Keratinocyte (primary cell): ENCODE measurements at places on chromosomes 1 and 21. TPM values are rescaled to one million over a fixed set of nuclear protein-coding genes. Genes with fewer than 3 reads are reported as not detected.

DNA sequence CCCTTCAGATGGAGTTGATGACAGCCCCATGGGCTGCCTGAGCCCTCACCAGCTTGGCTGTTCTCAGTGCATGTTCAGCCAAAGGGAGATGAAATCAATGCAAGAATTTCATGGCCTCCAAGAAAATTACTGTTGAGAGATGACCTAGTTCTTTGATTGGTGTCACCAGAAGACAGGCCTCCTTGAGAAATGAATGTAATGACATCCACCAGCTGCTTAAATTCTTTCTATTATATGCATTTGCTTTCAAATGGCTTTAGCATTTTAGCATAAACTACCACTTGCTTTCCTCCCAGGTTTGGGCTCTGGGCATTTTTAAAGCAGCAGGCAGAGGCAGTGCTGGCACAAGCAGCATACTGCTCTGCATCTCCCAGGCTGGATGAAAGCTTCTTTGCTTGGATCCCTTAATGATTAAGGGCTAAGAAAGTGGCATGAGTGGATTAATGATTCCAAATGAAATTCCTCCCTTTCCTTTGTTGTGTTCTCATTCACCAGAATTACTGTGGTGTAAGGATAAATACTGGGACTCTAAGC lies 278.4 kb downstream of the ZNF326 start:
- no peak overlapping the region for H3K27ac ChIP-seq
- no peaks in the 10 kb centered on the region for H3K36me3 ChIP-seq
- no peak for DNase-seq
- H3K4me1 ChIP-seq = no peaks in the 10 kb centered on the region

PCP4 gene
- polyA plus RNA-seq = not detected in 3 replicates

WNT4 gene
- 0.35 to 17.2 TPM (median 2.6 TPM) in 3 replicates for polyA plus RNA-seq

DNA sequence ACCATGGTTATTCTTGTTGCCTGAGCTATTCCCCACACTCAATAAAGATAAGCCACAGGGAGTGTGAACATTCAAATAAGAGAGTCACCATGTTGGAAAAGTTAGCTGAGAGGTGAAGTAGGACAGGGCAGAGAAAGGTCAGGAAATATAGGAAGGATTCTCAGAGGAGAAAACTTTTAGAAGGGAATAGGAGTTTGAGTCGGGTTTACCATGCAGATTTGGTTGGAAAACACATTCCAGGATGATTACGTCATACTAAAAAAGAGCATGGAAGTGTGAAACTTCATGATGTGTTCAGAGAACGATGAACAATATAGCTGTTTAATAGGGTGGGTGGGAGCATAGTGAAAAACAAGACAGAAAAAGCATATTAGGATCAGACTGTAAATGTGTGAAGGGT lies 1125.3 kb upstream of the ADGRL2 start:
- H3K36me3 ChIP-seq = no peaks in the 10 kb centered on the region
- no peak for DNase-seq
- H3K27me3 ChIP-seq = no peaks in the 10 kb centered on the region
- no peaks in the 10 kb centered on the region for H3K4me1 ChIP-seq

- no peaks in the 10 kb centered on the region for H3K27me3 ChIP-seq
- no peak overlapping the region for H3K4me3 ChIP-seq
Observed at GRCh38 chr1:161439280-161440232, 65.7 kb upstream of the FCGR2A start.

DNA sequence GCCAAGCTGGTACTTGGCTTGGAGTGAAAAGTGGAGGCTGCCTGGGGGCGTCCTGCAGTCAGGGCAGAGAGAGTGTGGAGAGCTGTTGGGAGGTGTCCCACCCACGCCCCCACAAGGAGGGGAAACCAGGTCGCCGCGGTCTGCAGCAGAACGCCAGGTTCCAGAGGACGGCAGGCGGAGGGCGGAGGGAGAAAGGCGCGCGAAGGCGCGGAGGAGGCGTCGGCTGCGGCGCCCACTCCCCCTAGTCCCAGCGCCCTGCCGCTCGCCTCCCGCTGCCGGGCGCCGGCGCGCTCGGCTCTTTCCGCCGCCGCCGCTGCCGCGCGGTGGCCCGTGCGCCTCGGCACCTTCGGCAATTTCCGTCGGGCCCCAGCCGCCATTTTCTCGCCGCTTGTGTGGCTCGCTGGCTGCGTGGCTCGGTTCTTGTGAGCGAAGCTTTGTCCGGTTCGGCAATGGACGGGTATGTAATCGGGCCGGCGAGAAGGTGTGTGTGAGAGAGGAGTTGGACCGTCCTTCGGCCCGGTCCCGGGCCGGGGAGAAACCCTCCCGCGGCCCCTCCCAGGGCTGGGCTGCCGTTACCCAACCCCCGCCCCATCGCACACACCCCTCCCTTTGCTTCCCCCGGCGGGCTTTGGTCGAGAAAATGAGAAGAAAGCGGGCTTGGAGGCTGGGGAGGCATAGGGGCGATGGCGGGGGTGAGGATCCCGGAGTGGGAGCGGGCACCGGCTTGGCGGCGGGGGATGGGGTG lies at the start of gene PTBP2:
TSS of gene PTBP2 (plus strand) at position 369 of the 745 bp plus-strand sequence. CDS start at position 450, 81 bp downstream.
- no peak for DNase-seq
- no peaks in the 10 kb centered on the region for H3K27me3 ChIP-seq
- H3K4me3 ChIP-seq = peak within 1 kb of the TSS; percentile 98
- H3K36me3 ChIP-seq = peaks cover 1% of the 10 kb centered on the region
- H3K4me1 ChIP-seq = peaks cover 6% of the 10 kb centered on the region

DNA sequence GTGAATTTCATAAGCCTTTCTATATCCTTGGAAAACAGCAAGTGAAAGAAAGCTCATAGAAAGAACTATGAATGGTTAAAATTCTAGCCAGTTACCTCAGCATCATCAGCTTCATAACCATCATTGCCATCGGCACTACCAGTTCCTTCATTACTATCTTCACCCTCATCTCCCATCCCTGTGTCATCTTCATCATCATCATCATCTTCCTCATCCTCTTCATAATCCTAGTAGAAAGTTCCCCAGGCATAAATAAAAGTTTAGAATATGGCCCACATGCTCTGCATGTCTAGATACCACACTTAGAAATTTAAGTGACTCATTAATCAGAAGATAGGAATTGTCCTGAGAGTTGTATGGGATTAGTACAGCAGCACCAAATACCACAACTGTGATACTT lies 49.0 kb downstream of the TPR start:
- H3K4me1 ChIP-seq = no peaks in the 10 kb centered on the region
- H3K27me3 ChIP-seq = no peaks in the 10 kb centered on the region
- peaks cover 26% of the 10 kb centered on the region for H3K36me3 ChIP-seq
- DNase-seq = no peak
- H3K4me3 ChIP-seq = no peak overlapping the region
- H3K27ac ChIP-seq = no peak overlapping the region

CCDC181 gene
- not detected in 3 replicates for polyA plus RNA-seq

- no peak for DNase-seq
- no peaks in the 10 kb centered on the region for H3K36me3 ChIP-seq
- peaks cover 2% of the 10 kb centered on the region for H3K27me3 ChIP-seq
- no peak overlapping the region for H3K27ac ChIP-seq
Observed at GRCh38 chr1:111814642-111815041, 58.9 kb downstream of the DDX20 start.

GRCh38 chr1:18094096-18094495 lies 13.5 kb upstream of the IGSF21 start:
- H3K4me3 ChIP-seq = no peak overlapping the region
- H3K27ac ChIP-seq = no peak overlapping the region
- DNase-seq = no peak

GRCh38 chr1:66787641-66788040 lies 13.4 kb downstream of the INSL5 start:
- H3K4me1 ChIP-seq = peaks cover 6% of the 10 kb centered on the region
- no peak overlapping the region for H3K4me3 ChIP-seq
- H3K27ac ChIP-seq = no peak overlapping the region
- no peaks in the 10 kb centered on the region for H3K27me3 ChIP-seq
- DNase-seq = no peak

DNA sequence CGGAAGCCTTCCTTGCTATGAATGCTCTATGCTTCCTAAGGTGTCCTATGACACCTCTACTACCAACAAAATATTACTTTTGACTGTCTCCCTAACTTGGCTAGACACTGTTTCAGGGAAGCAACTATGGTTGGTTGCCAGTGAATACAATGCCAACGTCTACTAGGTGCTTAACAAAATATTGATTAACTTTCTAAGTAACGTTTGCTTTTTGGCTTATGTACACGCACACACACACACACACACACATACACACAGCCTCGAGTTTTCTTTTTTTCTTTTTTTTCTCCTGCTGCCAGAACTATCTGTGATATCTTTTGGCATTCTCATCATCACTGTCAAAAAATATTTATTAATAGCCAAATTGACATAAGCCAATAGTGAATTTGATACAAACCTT lies 864.0 kb downstream of the PLA2G4A start:
- no peaks in the 10 kb centered on the region for H3K27me3 ChIP-seq
- peaks cover 34% of the 10 kb centered on the region for H3K4me1 ChIP-seq
- H3K36me3 ChIP-seq = no peaks in the 10 kb centered on the region
- no peak overlapping the region for H3K27ac ChIP-seq
- DNase-seq = no peak

NUF2 gene
- 1.2 to 10.6 TPM (median 5.1 TPM) in 3 replicates for polyA plus RNA-seq

PM20D1 gene
- polyA plus RNA-seq = 0.03 to 0.05 TPM (median 0.04 TPM) in 3 replicates

DNA sequence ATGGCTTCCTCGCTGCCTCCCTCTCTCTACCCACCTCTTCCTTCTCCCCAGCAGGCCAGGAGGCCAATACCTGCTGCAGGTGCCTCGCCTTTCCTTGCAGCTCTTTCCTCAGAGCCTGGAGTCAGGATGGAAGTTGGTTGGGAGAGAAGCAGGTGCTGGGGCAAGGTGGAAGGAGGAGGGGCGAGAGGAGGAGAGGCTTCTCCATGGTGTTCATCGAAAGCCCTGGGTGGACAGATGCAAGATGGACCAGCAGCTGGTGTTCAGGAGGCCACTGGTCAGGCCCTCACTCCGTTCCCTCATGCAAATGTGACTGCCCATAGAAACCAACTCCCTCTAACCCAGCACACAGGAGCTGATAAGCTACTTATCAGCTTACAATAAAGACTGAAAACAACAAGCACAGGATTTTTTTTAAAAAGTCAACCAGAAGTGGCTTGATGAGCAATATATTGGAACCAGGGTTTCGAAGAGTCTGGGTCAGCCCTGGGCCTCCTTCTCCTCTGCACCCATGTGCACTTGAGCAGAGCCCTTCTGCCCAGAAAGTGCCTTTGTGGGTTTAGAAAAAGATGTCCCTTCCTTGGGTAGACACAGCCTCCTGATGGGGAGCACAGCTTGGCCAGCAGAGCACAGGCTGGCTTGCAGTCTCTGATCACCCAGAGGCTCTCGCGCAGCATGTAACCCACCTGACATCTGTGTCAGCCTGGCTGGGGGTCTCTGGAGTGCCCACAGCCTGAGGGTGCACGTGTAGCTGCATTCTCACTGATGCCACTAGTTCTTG lies 16.6 kb upstream of the GSTM4 start:
- H3K4me3 ChIP-seq = no peak overlapping the region
- no peaks in the 10 kb centered on the region for H3K36me3 ChIP-seq
- no peak overlapping the region for H3K27ac ChIP-seq
- no peak for DNase-seq

TMPRSS15 gene
- polyA plus RNA-seq = not detected in 3 replicates

FAM163A gene
- not detected in 3 replicates for polyA plus RNA-seq

- peaks cover 14% of the 10 kb centered on the region for H3K4me1 ChIP-seq
- no peaks in the 10 kb centered on the region for H3K36me3 ChIP-seq
- no peak for DNase-seq
Observed at GRCh38 chr1:235941876-235942624, 75.3 kb upstream of the LYST start.

LY9 gene
- not detected in 3 replicates for polyA plus RNA-seq

TNFRSF9 gene
- polyA plus RNA-seq = 0.03 to 0.06 TPM in 2 of 3 replicates, not detected in the other

TTC39A gene
- polyA plus RNA-seq = 0.58 to 1.4 TPM (median 1.4 TPM) in 3 replicates

DNA sequence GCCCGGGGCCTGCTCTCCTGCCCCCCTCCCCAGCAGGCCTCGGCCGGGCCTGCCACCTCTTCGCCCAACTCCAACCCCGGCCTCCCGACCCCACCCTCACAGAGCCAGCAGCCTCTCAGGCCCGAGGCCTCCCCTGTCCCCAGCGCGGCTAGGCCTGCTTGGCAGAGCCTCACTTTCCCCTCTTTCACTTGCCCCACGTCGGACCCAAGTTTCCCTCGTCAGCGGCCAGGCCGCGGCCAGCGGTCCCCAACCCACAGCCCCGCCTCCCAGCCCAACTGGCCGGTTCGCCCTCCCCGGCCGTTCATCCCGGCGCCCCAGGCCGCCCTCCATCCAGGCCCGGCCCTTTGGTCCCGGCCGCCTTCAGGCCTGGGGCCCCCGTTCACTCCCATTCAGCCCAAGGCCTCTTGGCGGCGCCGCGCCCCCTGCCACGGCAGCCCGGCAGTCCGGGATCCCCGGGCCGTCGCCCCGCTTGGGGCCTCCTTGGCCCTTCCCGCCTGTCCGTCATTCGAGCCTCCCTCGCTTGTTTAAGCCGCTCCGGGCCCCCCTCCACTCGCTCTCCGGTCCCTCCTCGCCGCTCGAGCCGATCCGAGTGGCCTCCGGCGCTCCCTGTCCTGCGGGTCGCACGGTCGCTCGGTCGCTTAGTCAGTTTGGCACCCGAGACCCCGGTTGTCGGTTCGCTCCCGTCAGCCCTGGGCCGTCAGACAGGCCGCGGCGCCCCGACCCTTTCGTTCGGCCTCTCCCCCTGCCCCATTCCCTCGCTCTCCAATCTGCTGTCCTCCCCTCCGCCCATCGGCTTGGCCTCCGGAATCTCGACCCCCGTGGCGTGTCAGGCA lies 1.4 kb downstream of the LRRC41 start:
- H3K36me3 ChIP-seq = peaks cover 9% of the 10 kb centered on the region
- DNase-seq = no peak
- H3K4me1 ChIP-seq = peaks cover 17% of the 10 kb centered on the region
- H3K4me3 ChIP-seq = peak overlapping the region; percentile 76

IVL gene
- polyA plus RNA-seq = 61.1 to 231 TPM (median 89.2 TPM) in 3 replicates

RGS2 gene
- polyA plus RNA-seq = 10.9 to 146 TPM (median 128 TPM) in 3 replicates

GRCh38 chr1:20093940-20094391 lies 24.0 kb downstream of the PLA2G5 start:
- DNase-seq = no peak
- no peaks in the 10 kb centered on the region for H3K4me1 ChIP-seq
- H3K36me3 ChIP-seq = no peaks in the 10 kb centered on the region
- H3K27ac ChIP-seq = no peak overlapping the region
- H3K27me3 ChIP-seq = peaks cover 11% of the 10 kb centered on the region

DNA sequence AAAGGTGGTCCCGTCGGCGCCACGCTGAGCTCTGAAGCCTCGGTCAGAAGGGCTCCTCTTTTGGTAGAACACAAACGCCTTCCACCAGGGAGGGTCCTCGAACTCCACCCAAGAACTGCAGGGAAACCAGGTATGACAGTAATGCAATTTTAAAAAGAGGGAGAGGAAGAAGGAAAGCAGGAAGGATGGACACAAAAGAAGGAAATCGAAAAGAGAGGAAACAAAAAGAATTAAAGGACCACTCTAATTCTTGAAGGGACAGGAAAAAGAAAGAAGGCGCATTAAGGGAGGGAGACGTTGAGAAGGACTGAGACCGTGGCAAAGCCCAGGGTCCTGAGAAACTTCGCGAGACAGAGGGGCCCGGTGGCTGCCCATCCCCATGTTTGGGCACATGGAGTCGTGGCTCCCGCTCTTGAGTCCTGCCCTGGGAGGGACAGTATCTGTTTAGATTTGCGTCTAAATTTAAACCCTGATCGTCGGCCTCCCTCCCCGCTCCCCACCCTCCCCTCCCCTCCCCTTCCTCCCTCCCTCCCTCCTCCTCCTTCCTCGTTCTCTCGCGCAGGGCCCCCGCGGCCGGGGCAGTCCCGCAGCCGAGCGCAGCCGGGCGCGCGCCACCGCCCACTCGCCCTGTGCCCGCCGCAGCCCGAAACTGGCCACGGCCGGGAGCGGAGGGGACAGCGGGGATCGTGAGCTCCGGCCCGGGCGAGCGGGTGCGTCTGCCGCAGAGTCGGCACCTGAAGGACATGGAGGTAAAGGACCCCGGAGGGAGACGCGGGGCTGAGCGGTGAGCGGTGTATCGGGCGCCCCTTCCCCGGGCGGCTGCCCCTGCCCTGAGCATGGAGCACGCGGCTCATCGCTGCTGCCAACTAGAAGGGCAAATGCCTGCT lies at the start of gene RCSD1:
TSS of gene RCSD1 (plus strand) at position 552 of the 887 bp plus-strand sequence. CDS start at position 744, 192 bp downstream.
- H3K4me1 ChIP-seq = peaks cover 4% of the 10 kb centered on the region
- H3K4me3 ChIP-seq = peak within 1 kb of the TSS; percentile 66
- no peaks in the 10 kb centered on the region for H3K36me3 ChIP-seq
- no peak for DNase-seq
- H3K27me3 ChIP-seq = peaks cover 15% of the 10 kb centered on the region

TEDDM1 gene
- not detected in 3 replicates for polyA plus RNA-seq
